HCEC 1CT (cell line): ENCODE measurements at places on chromosomes 1 and 21.

DNA sequence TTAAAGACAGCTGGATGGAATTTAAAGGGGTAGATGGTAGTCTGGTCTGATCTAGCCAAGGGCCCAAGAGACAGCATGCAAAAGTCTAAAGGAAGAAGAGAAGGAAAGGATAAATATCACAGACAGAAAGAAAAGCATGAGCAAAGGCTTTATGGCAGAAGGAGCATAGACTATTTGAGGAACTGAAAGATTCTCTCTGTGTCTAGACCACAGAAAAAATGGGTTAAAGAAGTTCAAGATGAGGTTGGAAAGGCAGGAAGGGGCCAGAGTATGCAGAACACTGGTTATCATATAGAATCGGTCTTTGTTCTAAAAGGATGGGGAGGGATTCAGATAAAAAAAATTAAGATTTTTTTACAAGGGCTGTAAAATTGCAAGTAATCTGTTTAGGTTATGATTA, 136.8 kb upstream of the SGIP1 start:
- DNase-seq: no peak

DNA sequence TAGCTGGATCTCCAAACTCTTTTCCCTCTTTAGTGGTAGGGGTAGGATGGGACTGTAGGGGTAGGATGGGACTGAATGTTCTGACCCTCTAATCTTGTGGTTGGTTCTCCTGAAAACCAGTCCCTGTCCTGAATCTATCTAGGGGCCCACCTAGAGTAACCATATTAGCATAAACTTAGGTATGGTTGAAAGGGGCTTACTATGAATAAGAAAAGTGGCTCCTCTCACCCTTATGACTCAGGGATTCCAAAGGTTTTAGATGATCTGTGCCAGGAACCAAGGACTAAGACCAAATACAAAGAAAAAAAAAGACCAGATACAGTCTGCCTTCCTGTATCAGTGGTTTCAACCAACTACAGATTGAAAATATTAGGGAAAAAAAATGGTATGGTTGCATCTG, 28.9 kb downstream of the RNF2 start:
- DNase-seq: peak; percentile 40

DNA sequence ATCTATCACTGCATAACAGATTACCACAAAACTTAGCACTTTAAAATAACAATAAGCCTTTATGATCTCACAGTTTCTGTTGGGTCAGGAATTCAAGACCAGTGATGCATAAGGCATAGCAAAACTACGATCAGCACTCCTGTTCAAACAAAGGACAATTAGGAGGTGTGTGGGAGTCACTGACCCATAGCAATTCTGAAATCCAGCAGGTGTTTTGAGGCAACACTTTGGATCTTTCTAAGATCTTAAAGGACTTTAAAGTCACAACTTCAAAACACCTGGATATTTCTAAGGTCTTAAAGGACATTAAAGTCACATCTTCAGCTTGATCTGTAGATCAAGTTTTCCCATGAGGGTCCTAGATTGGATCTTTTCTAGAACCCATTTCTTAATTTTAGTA, 35.3 kb downstream of the AKT3 start:
- DNase-seq: no peak

- DNase-seq: peak; percentile 81
Observed at GRCh38 chr1:66951513-66951912, 26.7 kb downstream of the MIER1 start.

DNA sequence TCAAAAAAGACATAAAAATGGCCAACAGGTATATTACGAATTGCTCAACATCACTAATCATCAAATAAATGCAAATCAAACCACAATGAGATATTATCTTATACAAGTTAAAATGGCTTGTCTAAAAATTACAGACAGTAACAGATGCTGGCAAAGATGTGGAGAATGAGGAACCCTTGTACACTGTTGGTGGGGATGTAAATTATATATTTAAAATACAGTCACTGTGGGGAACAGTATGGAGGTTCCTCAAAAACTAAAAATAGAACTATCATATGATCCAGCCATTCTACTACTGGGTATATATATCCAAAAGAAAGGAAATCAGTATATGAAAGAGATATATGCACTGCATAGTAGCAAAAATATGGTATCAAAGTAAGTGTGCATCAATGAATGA, 1037.2 kb upstream of the B3GALT2 start:
- no peak for DNase-seq

DNA sequence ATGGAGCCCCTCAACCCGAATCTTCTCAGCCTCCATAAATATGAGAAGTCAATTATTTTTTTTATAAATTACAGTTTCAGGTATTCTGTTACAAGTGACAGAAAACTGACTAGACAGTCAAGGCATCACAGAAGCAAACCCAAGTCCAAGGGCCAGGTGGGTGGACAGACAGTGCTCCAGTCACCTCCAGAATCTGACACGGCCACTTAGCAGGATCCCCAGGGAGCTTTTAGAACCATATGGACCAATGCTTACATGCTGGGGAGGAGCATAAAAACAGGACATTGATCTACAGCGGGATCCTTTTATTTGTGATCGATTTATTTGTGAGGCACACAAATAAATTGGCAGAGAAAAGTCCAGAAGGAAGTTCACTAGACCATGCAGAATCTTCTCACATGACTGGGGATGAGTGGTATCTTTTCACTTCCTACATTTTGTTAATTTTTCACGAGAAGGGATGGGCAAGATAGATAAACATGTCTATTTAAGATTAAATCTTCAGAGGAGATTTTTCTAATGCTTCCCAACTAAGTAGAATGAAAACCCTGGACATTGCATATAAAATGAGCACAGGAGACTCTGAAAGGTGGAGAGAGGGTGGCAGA, 15.0 kb downstream of the ZNF496 start:
- no peak for DNase-seq

- DNase-seq: no peak
Observed at GRCh38 chr1:228825840-228826484, 90.7 kb downstream of the RHOU start.

DNA sequence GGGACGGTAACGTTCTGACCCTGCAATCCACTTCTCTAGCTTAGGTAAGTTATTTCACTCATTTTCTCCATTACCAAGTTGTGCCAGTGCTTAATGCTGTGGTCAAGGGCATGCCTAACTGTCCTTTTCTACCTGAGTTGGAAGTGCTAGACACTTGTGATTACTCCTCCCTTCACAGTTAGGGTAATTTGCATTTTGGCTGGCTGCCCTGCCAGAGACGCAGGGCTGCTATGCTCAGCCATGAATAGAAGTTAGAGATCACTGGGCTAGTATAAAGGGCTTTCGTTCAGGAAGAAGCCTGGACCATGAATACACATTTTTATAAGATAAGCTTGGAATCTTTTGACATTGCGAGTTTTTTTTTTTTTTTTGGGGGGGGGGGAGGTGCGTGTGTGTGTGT, 633.2 kb upstream of the NEGR1 start:
- no peak for DNase-seq

GRCh38 chr1:59212706-59213105, 84.2 kb upstream of the FGGY start:
- no peak for DNase-seq

DNA sequence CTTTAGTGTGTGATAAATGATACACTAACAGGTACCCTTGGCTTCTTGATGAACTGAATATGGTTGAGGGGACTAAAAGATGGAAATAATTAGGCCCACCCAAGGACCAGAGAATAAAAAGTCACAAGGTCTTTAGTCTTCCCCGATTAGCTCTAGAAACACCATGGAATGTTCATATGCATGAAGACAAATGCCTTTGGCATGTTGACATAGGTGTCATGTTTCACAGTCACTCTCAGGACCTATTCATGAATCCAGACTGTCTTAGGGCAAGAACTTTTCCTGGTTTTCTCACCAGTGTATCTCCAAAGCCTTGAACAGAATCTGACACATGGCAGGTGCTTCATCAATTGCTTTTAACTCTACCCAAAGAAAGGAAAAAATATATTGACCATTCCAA, 412.8 kb downstream of the AJAP1 start:
- DNase-seq: no peak

GRCh38 chr1:217141711-217142110, 418.5 kb upstream of the ESRRG start:
- no peak for DNase-seq

GRCh38 chr1:44072821-44073220, 41.6 kb upstream of the SLC6A9 start:
- DNase-seq: no peak

DNA sequence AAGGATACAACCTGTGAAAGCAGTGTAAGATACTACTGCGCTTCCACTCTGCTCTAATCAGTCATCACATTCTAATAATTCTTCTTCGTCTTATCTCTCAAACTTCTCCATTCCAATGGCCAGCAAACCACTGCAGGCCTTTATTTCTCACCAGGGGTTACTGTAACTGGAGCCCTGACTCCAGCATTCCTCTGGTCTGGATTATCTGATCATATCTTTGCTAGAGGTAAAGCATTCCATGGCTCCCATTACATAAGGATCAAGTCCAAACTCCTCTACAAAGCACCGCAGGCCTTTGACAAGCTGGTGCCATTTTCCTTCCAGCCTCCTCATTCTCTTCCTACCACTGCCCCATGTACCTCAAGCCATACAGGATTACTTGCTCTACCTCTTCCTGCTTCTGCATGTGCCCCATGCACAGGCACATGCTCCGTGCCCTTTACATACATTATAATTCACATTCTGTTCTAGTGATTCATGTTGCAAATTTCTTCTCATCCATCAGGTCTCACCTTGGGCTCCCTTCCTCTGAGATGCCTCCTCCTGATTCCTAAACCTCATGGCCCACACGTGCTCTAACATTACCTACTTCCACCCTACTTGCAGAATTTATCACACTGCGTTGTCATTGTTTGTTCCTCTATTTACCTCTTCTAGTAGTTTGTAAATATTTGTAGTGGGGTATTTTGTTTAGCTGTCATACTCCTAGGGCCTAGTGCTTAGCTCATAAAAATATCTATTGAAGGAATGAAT, 9.3 kb upstream of the SERBP1 start:
- no peak for DNase-seq

- no peak for DNase-seq
Observed at GRCh38 chr1:34696230-34696629, 58.6 kb upstream of the GJB5 start.

DNA sequence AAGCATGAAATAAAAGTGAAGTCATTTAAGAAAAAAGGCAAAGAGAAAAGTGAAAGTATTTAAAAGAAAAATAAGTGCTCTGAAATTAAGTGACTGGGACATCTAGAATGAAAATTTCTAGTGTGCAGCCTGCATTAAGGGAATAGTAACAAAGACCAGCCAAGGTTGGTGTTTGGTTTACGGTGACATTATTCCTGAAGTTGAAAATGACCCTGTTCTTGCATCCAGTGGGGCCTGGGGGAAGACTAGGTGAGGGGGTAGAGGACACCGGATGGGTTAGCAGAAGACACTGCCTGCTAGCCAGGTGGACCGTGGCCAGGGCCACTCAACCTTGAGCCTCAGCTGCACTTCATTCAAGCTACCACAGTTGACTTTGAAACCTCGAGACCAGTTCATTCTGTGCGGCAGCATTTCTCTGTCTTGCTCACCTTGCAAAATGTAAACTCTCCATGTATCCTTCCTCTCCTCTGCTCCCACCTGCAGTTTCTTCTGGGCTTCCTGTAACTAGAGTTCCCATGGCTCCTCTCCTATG, 14.3 kb upstream of the KCNK1 start:
- no peak for DNase-seq

GRCh38 chr1:159207080-159207479, 2.4 kb downstream of the ACKR1 start:
- DNase-seq: no peak

- no peak for DNase-seq
Observed at GRCh38 chr21:46008893-46009621, 27.5 kb downstream of the COL6A1 start.

DNA sequence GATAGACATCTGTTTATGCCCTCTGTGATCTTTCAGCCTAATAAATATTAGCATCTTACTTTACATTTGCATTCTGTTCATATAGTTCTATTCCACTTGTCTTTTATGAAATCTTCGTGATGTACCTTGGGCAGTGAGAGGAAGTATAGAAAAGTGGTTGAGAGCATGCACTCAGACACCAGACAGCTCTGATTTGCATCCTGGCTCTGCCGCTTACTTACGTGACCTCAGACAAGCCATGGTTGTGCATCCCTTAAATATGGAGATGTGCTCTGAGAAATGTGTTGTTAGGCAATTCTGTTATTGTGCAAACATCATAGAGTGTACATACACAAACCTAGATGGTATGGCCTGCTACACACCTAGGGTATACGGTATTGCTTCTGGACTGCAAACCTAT, 22.9 kb downstream of the OVGP1 start:
- DNase-seq: no peak

DNA sequence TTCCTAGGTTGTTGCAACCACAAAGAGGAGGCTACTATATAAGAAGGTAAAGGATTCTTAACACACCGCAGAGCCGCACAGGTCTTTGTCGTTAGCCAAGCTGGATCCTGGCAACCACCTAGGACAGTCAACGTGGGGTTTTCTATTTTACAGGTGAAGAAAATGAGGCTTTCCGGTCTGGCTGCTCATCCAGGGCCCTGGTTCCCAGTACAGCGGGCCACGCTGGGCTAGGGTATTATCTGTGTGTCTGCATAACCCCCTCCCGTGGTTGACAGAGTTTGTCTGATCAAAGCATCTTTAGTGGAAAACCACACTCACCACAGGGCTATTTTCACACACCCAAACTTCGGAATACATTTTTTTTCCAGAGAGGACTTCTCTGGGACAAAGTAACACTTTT, 39.0 kb upstream of the PDE9A start:
- DNase-seq: no peak

DNA sequence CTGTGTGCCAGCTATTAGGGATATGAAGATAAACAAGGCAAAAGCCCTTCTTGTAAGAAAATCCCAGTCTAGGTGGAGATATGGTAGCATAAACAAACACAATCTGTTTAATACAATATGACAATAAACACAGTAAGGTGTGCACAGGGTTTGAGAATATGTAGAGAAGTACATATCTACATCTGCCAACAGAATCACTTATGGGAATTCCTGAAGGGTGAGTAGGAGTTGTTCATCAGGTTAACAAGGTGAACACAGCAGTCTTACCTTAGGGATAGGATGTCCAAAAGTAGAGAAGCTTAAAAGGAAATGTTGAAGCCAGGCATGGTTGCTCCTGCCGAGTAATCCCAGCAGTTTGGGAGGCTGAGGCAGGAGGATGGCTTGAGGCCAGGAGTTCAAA, 57.7 kb upstream of the LRRC7 start:
- DNase-seq: no peak

DNA sequence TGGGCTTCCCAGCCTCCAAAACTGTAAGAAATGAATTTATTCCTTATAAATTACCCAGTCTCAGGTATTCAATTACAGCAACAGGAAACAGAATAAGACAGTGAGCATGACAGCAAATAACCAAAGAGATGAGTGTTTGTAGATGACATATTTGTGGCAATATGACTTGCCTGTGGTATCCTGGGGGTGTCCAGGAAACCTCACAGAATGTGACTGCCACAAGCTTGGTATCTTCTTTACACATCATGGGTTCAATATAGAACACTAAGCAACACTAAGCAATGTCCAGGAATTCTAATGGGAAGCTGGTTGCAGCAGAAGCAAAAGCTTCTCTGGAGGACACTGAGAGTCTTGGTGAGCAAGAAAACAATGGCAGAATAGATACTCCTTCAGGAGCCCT, 236.4 kb upstream of the BEND5 start:
- DNase-seq: no peak

GRCh38 chr1:197321811-197322210, 53.8 kb downstream of the CRB1 start:
- no peak for DNase-seq

GRCh38 chr1:234437423-234438171, 41.4 kb downstream of the TARBP1 start:
- no peak for DNase-seq

- peak; percentile 89 for DNase-seq
Observed at GRCh38 chr1:188652678-188653077, 1823.9 kb downstream of the PLA2G4A start.
